ENCODE measurements at places on chromosomes 3 and 15. TPM values are rescaled to one million over a fixed set of nuclear protein-coding genes. Genes with fewer than 3 reads are reported as not detected.

SKIC8 gene
- total RNA-seq = 44.5 TPM

ZBTB47 gene
- total RNA-seq = 0.22 TPM

UMPS gene
- total RNA-seq = 26.9 TPM

SPINT1 gene
- total RNA-seq = 2.9 TPM

CHST2 gene
- total RNA-seq = 1.3 TPM

STAC gene
- total RNA-seq = 0.12 TPM

GRK7 gene
- total RNA-seq = not detected

IL17RE gene
- 2.7 TPM for total RNA-seq

POC1A gene
- 28.2 TPM for total RNA-seq

PLA2G4D gene
- not detected for total RNA-seq

TM4SF18 gene
- total RNA-seq = not detected

GABRA5 gene
- not detected for total RNA-seq

TNNC1 gene
- 1.5 TPM for total RNA-seq

PPP1R14D gene
- total RNA-seq = not detected

ALDH1A2 gene
- total RNA-seq = not detected

IGSF10 gene
- total RNA-seq = not detected

SI gene
- total RNA-seq = not detected

GABRR3 gene
- total RNA-seq = not detected

LRTM1 gene
- total RNA-seq = not detected

FGD5 gene
- 0.15 TPM for total RNA-seq

INTS14 gene
- total RNA-seq = 38.4 TPM

TMCO5A gene
- total RNA-seq = not detected

DUOXA2 gene
- total RNA-seq = not detected

HCN4 gene
- total RNA-seq = not detected

ADIPOQ gene
- total RNA-seq = not detected

ESYT3 gene
- 0.44 TPM for total RNA-seq

LRRC3B gene
- total RNA-seq = not detected

NR2E3 gene
- not detected for total RNA-seq

CACNA2D2 gene
- total RNA-seq = 0.62 TPM

SCAANT1 gene
- not detected for total RNA-seq

CELF6 gene
- 1.0 TPM for total RNA-seq

THPO gene
- total RNA-seq = not detected

CHRNA3 gene
- total RNA-seq = not detected

TMEM212 gene
- not detected for total RNA-seq

ACAA1 gene
- 114 TPM for total RNA-seq

GOLGA6D gene
- total RNA-seq = not detected

CPNE4 gene
- total RNA-seq = not detected

CCDC54 gene
- not detected for total RNA-seq

CRABP1 gene
- not detected for total RNA-seq

All from activated CD4-positive, alpha-beta T cell treated with anti-CD3 and anti-CD28 coated beads, Interleukin-2, amount 10 ng/mL, durations not matched to agents 7 days and 5 days (primary cell).